ENCODE measurements at places on chromosomes 3 and 15. TPM values are rescaled to one million over a fixed set of nuclear protein-coding genes. Genes with fewer than 3 reads are reported as not detected.

DNA sequence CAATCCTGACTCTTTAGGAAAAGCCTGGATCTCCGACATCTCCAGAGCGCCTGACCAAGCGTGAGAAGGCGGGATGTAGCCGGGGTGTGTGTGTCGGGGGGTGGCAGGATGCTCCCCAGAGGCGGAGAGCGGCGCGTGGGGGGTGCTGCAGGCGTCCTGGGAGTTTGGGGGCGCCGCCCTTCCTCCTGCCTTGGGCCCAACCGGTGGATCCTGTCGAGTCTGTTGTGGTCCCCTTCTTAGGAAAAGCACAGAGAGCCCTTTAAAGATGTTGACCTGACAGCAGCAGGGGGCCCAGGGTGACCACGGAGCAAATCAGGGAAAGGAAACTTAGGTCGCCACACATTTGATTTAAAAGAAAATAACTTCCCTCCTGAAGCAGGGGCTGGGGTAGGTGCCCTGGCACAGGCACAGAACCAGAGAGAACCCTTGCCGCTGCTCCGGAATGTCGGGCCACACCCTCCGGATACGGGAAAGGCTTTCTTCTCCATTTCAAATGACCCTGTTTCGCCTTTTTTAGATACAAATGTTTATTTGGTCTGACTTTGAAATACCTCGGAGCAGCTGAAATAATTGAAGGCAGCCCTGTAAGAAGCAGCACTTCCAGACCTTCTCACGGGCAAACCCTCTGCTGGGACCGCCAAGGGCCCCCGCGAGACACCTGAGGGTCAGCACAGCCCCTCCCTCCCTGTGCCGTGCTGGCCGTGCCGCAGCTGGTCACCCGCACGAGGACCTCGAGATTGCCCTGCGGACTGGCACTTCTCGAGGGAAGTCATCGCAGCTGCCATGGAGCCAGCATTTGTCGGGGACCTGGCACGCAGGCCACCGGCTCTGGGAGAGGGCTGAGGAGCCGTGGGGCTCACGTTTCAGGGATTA is 102.9 kb upstream of the KLF13 start:
- DNase-seq: no peak

- DNase-seq: no peak
These were observed 1.2 kb upstream of the TMEM158 start for GRCh38 chr3:45227071-45227820.

Gene BSN
- total RNA-seq: 0.35 TPM

- DNase-seq: no peak
These were observed 535.7 kb downstream of the FOXP1 start for GRCh38 chr3:71047616-71048531.

DNA sequence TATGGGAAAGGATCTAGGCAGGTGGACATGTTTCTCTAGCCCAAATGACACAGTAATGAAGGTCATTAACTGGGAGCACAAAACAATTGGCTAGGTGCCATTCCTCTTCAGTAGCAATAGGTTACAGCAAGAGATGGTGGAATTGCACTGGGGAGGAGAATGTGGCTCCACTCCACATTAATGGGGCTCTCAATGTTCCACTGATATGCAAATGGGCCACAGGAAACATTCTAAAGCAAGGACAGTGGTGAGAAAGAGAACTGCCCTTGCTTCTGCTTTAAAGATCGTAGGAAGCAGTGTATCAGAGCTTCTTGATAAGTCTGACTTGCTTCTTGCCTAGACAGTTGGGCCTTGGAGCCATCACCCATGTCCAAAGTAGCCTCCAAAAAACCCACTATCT is 271.4 kb upstream of the PPP2R3A start:
- no peak for DNase-seq

GRCh38 chr15:23038726-23039142 is 635 bp downstream of the TUBGCP5 start:
- DNase-seq: peak; percentile 7

DNA sequence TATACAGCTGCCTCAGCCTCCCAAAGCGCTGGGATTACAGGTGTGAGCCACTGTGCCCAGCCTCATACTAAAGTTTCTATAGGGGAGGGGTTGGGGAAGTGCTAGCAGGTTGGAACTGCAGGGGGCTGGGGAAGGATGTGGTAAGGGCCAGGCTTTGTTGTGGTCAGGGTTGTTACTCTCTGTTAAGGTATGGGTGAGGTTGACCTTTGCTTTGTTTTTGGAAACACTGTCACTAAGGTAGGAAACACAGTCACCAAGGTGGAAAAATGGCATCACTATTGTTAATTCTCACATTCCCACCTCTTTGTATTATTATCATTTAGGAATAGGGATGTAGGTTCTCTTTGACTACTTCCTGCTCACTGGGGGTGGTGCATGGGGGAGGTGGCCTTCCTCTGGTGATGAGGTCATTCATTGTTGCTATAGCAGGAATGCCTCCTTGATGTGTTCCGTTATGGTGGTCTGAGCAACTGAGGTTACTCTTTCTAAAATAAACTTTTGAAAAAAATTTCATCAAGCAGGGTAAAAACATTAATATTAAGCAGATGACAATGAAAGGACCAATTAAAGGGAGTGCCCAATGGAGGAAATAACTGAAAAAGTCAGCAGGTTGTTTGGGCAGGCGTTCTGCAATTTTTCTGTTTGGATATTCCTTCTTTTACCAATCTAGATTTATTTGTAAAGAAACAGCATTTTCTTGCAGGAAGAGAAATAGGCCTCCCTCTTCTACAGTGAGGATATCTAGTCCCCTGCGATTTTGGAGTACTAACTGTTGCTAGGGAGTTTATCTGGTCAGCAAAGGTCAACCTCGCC is 150.5 kb downstream of the WDR76 start:
- DNase-seq: peak; percentile 87

- DNase-seq: no peak
These were observed 278.6 kb downstream of the UBE2E2 start for GRCh38 chr3:23481616-23482278.

DNA sequence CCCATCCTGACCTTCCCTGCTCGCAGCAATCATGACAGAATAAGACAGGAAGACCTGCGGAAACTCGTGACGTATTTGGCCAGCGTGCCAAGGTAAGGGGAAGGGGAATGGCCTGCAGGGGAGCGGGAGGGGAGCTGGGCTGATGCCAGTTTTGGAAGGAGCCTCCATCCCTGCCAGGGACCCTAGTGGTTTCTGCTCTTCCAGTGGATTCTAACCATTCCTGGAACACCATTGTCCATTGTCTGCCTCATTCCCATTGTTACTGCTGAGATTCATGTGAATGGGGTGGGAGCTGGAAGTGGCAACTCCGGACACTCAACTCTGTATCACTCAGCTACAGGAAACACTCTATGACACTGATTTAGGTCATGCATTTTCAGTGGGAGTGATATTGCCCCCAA is 242.9 kb upstream of the ROPN1 start:
- DNase-seq: no peak

Gene CCDC39
- not detected for total RNA-seq

DNA sequence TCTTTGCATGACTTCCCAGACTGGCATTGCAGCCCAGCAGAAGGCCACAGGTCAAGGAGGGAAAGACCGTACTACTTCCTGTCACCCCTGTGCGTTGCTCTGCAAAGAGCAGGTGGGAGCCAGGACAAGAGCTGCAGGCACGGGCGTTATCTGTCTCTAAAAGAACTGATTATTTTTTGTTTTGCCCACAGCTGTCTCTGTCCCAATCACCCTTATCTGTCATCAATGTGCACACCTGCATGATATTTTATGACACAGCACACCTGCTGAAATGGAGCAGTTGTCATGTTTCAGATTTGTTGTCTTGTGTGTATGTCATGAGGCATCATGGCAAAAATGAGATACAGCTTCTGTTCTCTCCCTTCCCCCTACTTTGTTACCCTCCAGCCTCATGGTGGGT is 58.8 kb downstream of the SLCO3A1 start:
- no peak for DNase-seq

DNA sequence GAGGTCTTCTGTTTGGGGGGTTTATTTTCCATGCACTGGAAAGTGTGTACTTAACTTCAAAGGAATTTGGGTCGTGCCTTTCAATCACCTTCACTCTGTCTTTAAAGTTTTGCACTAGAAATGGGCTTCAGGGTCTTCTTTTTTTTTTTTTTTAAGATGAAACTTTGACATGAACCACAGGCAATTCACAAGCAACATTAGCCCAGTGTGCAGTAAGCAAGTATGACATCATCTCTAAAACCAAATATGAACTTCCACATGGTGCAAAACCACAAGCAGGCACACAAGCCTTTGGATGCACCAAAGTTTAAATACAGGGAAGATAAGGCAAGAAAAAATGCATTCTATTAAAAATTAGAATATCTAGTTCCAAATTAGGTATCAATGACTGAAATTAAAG is 381.9 kb downstream of the ERC2 start:
- no peak for DNase-seq

DNA sequence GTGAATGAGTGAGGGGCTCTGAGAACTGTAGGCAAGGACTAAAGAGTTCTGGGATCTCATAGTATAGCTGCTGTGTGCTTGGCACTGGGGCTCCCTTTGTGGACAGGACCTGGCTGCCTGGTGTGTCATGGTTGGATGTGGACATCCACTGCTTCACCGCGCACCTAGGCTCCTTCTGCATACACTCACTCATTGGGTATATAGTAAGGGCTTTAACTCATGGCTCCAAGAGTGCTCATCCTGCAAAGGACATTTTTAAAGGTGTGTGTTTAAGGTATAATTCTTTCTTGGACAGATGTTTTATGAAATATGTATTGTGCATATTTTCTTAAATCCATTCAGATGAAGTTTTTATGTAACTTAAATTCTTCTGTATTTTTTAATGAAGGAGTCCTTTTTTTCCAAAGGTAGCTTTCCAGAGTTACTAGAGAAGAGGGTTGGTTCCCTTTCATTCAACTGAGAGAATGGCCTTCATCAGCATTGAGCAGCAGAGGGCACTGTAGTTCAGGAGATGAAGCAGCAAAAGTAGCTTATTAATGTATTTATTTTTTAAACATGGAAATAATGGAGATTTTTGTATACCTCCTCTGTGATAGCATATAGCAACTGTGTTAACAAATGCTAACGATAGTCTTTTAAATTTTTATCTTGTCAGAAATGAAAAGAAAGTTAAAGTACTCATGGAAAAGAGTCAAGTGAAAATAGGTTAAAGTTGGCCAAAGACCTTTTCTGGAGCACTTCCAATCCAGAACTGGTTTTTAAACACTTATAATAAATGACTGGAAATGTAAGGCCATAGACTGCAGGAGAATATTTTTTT is 25.2 kb downstream of the OXNAD1 start:
- DNase-seq: peak; percentile 36

Gene RTP1
- total RNA-seq: not detected

DNA sequence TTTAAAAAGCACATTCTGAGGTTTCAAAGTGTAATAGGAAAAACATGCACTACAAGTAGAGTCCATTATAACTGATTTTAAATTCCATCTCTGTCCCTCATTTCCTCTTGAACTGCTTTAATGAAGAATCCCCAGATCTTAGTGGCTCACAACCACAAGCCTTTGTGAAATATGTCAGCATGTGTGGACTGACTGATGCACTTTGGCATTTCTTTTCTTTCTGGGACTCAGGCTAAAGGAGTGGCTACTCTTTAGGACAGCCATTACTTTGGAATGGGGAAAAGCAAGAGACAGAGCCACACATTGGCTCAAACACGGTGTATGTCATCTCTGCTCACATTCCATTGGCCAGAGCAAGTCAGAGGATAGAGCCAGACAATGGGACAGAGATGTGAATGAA is 139.6 kb downstream of the GRM7 start:
- DNase-seq: no peak

DNA sequence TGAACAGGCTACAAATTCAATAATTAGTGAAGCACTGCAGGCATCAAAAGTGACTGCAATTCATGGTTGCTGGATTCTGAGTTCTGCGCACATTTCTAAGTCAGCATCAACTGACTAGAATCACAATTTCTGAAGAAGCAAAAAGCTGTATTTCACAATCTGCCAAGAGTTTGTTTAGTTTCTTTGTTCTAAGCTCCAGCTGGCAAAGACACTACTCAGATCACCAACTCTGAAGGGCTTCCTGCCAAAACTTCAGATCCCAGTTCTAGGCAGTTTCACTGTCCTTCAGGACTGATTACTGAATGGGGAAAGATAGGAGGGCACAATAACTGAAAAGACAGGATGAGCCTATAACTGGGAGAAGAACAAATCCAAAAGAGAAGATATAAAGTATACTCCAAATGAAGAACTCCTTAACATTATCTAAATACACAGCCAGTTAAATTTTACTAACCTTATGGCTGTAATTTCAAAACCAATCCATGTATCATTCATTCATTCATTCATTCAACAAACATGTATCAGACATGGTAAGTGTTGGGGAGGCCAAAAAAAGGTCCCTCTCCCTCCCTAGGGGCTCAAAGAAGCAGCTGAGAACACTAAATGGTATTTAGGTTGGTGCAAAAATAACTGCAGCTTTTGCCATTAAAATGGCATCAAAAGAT is 17.1 kb downstream of the TJP1 start:
- no peak for DNase-seq

- DNase-seq: no peak
These were observed 360.4 kb upstream of the TGFBR2 start for GRCh38 chr3:30245858-30246622.

GRCh38 chr3:152688313-152688712 is 146.6 kb upstream of the P2RY1 start:
- DNase-seq: no peak

- DNase-seq: no peak
These were observed 360.7 kb downstream of the NSUN3 start for GRCh38 chr3:94423578-94423977.

DNA sequence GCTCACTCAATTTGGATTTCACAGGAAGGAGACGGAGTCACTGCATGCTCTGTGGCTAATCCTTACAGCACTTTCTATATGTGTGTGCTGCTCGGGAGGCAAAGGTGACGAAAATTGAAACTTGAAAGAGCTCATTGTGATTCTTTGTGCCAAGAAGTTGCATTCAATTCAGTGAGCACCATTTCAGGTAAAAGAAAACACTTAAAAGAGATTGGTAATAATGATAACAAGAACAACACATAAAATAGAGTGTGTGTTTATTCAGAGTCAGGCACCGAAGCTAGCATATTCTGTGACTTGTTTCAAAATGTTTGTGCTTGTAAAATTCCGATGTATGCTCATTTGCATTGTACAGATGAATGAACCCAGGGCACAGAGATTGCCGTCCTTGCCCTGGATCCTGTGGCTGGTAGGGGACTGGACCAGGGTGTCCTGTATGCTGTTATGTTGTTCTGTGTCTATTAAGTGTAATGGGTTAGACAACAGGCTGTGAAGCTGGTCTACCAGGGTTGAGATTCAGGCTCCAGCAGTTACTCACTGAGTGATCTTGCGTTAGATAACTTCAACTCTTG is 193.3 kb upstream of the PROK2 start:
- no peak for DNase-seq

GRCh38 chr3:54008099-54008498 is 114.3 kb upstream of the CACNA2D3 start:
- no peak for DNase-seq

GRCh38 chr3:150508401-150508800 is 37.9 kb downstream of the SERP1 start:
- DNase-seq: no peak

- DNase-seq: no peak
These were observed 724.2 kb upstream of the CFAP20DC start for GRCh38 chr3:59774000-59774399.

DNA sequence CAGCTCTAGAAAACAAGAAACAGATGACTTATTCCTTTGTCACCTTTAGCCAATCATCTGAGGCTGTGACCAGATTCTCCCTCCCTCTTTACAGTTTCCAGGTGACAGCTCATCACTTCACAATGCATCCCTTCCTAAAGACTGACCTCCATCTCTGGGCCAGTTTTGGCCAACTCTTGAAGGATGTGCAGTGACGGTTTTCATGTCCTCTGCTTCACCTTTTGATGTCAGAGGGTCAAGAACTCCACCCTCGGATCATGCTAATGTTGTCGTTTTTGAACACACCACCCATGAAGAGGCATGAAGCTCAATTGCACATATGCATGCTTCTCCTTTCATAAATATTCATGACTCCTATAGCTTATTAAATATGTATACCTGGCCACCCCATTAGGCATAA is 161.2 kb upstream of the SYNPR start:
- DNase-seq: no peak

Gene CNTN3
- not detected for total RNA-seq

Measured in activated naive CD8-positive, alpha-beta T cell treated with anti-CD3 and anti-CD28 coated beads for 36 hours (primary cell).